ENCODE measurements at places on chromosomes 11 and 22. TPM values are rescaled to one million over a fixed set of nuclear protein-coding genes. Genes with fewer than 3 reads are reported as not detected.

OR10G7 gene
- total RNA-seq, result not detected

CHST1 gene
- total RNA-seq, result 0.95 TPM

OR4A16 gene
- total RNA-seq, result not detected

CHRM1 gene
- total RNA-seq, result 0.07 TPM

FGF4 gene
- not detected for total RNA-seq

MADD gene
- 20.4 TPM for total RNA-seq

TRIM48 gene
- total RNA-seq, result not detected

CHRNA10 gene
- total RNA-seq, result 1.1 TPM

All from A549 treated with AZD2906 at 1 μM for 4 hours (cell line).